ENCODE measurements at places on chromosomes 11 and 22.

GRCh38 chr11:18785411-18785810 is 6.2 kb downstream of the PTPN5 start:
- H3K27me3 ChIP-seq: no peaks in the 10 kb centered on the region
- no peak for DNase-seq
- H3K4me3 ChIP-seq: no peak overlapping the region
- H3K4me1 ChIP-seq: no peaks in the 10 kb centered on the region
- H3K36me3 ChIP-seq: no peaks in the 10 kb centered on the region
- no peak overlapping the region for H3K27ac ChIP-seq

DNA sequence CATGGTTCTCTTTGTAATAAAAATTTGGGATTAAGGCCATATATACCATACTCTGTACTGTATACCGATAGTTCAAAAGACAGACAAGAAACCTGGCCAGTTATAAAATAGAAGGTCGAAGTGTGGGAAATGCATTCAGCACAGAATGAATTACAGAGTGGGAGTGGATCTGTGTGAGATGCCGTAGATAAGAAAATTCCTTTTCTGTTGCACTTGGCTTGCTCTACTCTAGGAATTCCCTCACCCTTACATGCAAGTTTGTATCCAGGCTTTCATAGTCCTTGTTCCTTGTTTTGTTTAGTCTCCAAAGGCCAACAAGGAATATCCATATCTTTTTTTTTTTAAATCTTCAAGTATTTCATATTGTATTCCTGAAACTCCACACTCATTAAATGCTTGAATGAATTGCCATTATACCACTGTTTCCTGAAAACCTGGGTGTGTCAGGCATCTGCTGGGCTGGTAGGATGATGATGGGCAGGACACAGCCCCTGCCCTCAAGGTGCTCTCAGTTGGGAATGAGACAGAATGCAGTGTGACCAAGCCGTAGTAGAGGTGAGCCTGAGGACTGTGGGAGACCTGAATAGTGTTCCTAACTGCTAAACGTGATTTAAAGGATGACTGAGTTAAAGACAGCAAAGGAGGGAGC is 53.5 kb downstream of the TEAD1 start:
- no peaks in the 10 kb centered on the region for H3K4me1 ChIP-seq
- no peak overlapping the region for H3K4me3 ChIP-seq
- H3K36me3 ChIP-seq: no peaks in the 10 kb centered on the region
- H3K27me3 ChIP-seq: no peaks in the 10 kb centered on the region
- no peak for DNase-seq
- no peak overlapping the region for H3K27ac ChIP-seq

DNA sequence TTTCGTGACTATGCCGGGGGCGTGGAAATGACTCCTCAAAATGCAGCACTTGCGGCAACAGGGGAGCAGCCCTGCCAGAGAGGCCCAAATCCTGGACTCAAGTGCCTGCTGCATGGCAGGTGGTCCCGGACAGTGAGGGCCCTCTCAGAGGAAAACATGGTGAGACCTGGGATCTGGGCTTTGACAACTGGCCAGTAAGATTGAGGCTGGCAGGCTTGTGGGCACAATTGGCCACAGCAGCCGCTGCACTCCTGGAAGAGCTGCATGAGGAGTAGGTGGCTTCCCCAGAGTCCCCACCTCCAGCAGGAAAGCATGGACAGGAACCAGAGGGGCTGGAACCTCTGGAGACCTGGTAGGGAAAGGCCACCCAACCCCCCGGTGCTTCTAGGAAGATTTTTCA is 13.4 kb downstream of the LINC01488 start:
- peak; percentile 15 for DNase-seq
- H3K27me3 ChIP-seq: no peaks in the 10 kb centered on the region
- H3K36me3 ChIP-seq: no peaks in the 10 kb centered on the region
- no peak overlapping the region for H3K27ac ChIP-seq
- H3K4me3 ChIP-seq: no peak overlapping the region
- H3K4me1 ChIP-seq: no peaks in the 10 kb centered on the region

GRCh38 chr11:128323381-128323780 is 264.0 kb downstream of the ETS1 start:
- no peaks in the 10 kb centered on the region for H3K27me3 ChIP-seq
- no peaks in the 10 kb centered on the region for H3K36me3 ChIP-seq
- H3K4me3 ChIP-seq: no peak overlapping the region
- no peak overlapping the region for H3K27ac ChIP-seq
- H3K4me1 ChIP-seq: no peaks in the 10 kb centered on the region
- no peak for DNase-seq

DNA sequence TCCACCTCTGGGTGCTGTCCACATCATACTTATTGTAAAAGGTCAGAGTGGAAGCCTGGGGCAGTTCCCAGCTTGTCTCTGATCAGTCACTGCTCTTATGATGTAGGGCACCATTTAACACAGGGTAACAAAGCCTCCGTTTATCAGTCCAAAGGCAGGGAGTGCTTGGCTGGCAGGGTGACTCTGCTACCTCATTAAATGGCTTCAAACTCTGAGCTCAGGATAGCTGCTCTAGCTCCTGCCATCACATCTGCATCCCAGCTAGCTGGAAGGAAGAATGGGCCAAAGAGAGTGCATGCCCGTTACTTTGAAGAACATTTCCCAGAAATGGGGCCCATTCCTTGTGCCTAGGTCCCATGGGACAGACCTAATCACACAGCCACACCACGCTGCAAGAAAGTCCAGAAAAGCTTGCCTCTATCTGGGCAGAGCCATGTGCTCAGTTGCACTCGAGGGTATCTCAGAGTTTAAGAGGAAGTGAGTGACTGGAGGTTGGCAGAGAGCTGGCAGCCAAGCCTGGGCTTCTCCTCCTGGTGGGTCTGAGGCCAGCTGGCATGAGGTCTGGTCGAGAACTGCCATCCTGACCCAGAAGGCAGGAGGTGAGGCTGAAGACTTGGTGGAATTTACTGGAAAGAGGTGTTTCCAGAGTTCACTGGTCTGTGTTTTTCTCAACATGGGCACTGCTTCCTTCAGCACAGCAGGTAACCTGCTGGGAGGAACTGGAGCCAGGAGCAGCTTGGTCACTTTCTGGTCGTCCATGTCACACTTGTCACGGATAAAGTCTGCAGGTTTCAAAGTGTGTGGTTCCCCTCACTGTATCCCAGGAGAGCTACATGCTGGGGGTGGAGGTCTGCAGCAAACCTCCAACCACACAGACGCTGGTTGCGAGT is 935.7 kb downstream of the BRD1 start:
- H3K4me1 ChIP-seq: no peaks in the 10 kb centered on the region
- no peaks in the 10 kb centered on the region for H3K27me3 ChIP-seq
- DNase-seq: no peak
- no peak overlapping the region for H3K4me3 ChIP-seq
- no peaks in the 10 kb centered on the region for H3K36me3 ChIP-seq
- no peak overlapping the region for H3K27ac ChIP-seq

- H3K36me3 ChIP-seq: no peaks in the 10 kb centered on the region
- no peaks in the 10 kb centered on the region for H3K27me3 ChIP-seq
- no peak for DNase-seq
- H3K4me1 ChIP-seq: no peaks in the 10 kb centered on the region
- no peak overlapping the region for H3K4me3 ChIP-seq
- no peak overlapping the region for H3K27ac ChIP-seq
Observed at GRCh38 chr11:82959987-82960778, 58.6 kb downstream of the DDIAS start.

GRCh38 chr22:29914165-29914564 is 31.2 kb downstream of the MTMR3 start:
- DNase-seq: no peak
- H3K27ac ChIP-seq: no peak overlapping the region
- no peaks in the 10 kb centered on the region for H3K36me3 ChIP-seq
- peaks cover 27% of the 10 kb centered on the region for H3K4me1 ChIP-seq
- no peak overlapping the region for H3K4me3 ChIP-seq

DNA sequence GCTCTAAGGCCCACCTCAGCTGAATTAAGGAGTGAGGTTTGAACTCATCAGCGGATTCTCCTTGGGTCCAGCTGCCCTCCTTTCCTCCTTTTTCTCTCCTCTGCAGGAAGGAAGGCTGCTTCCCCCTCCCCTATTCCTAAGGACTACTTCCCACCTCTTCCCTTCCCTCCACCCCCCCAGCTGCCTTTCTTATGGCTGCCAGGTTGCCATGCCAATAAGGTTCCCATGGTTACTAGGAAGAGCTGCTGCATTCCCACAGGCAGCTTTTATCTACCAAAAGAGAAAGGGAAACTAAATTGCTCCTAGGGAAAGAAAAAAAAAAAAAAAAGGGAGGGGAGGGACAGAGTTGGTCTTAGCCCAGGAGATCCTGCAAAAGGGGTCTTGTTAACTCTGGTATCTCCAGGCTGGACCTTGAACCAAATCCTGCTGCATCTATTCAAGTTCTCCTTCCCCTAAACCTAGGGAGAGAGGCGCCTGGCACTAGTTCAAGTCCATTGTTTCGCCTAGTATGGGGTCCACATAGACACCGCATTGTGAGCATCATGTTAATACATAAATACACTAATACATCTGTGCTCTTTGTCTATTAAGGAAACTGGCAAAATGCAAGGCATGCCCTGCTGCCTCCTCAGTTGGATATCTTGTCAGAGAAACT is 21.2 kb upstream of the FEZ1 start:
- no peaks in the 10 kb centered on the region for H3K36me3 ChIP-seq
- no peak for DNase-seq
- H3K27ac ChIP-seq: no peak overlapping the region

DNA sequence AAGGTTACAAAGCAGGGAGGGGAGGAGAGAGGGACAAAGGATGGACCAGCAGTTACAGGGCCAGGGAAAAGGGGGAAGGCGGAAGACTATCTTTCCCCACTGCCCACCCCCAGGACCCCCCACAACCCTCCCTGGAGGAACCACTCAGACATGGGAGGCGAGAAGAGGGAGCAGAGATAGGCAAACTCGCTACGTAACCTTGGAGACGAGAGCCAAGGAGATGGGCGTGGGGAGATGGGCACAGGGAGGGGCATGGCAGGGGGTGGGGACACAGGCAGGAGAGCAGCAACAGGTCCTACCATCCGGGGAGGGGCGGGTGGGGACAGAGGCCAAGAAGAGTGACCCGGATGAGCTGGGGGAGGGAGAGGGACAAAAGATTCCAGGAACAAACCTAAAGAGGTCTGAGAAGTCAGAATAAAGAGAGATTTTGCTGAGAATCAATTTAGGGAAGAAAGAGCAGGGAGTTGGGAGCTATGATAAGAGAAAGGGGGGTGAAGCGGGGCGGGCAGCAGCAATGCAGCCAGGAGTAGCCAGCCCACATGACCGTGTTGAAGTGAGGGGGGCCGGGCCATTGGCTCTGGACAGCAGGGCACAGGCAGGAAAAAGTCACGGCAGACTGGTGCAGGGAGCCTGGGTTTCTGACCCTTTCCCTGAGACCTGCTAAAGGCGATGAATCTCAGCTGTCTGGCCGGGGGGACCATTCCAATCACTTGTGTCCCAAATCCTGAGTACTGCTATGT is 128.4 kb downstream of the BUD13 start:
- H3K36me3 ChIP-seq: no peaks in the 10 kb centered on the region
- no peaks in the 10 kb centered on the region for H3K27me3 ChIP-seq
- DNase-seq: no peak
- no peak overlapping the region for H3K27ac ChIP-seq
- H3K4me3 ChIP-seq: no peak overlapping the region
- H3K4me1 ChIP-seq: no peaks in the 10 kb centered on the region

GRCh38 chr11:61477727-61478148 is 30.8 kb upstream of the LRRC10B start:
- no peaks in the 10 kb centered on the region for H3K36me3 ChIP-seq
- peak; percentile 62 for DNase-seq
- no peaks in the 10 kb centered on the region for H3K27me3 ChIP-seq
- H3K4me1 ChIP-seq: no peaks in the 10 kb centered on the region

DNA sequence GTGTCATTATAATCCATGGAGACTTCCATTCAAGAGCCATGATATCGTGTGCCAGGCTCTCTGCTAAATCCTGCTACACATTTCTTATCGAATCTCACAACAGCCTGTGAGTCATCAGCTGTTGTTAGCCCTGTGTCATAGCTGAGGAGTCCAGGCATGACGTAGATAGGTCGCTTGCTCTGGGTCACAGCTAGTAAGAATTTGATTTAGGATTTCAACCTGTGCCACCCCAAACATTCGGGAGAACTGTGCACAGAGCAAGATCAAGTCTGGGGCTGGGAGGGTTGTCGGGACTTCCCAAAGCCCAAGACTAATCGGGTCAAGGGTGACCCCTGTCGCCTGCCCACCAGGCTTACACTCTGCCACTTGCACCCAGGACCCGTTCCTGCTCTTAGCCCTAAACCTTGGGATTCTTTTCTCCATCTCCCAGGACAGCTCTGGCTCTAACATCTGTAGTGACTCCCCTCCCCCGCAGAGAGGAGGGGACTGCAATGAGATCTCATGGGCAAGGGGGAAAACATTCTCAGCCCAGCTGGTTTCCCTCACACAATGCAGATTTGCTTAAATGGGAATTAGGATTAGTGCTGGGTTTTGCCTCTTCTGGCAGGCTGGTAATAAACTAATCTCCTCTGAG is 34.3 kb downstream of the TSPAN18 start:
- no peaks in the 10 kb centered on the region for H3K4me1 ChIP-seq
- H3K36me3 ChIP-seq: no peaks in the 10 kb centered on the region
- no peaks in the 10 kb centered on the region for H3K27me3 ChIP-seq
- H3K4me3 ChIP-seq: no peak overlapping the region
- no peak overlapping the region for H3K27ac ChIP-seq
- DNase-seq: no peak

Measured in right lobe of liver (tissue), 6 donors.